Astrocyte (in vitro differentiated cells and primary cell): ENCODE measurements at places on chromosomes 12 and 14.
A peak's percentile ranks its signal among the peaks of the same experiment; 100 is the strongest.

DNA sequence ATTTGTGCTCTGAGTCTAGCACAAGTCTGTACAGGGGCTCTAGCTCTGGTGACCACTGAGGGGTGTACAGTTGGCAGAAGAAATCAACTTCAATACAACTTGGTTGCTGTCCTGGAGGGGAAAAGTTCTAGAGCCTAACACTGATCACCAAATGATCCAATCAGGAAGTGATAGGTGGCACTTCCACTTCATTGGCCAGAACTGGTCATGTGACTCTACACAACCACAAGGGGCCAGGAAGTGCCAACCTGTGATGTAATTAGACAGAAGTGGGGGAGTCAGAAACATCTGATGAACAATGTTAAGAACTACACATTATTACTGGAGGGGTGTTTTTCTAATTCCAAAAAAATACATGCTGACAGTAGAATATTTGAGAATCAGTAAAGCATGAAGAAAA lies 401.6 kb downstream of the VRK1 start:
- H3K27me3 ChIP-seq = no peaks in the 10 kb centered on the region
- DNase-seq = no peak
- H3K27ac ChIP-seq = no peak overlapping the region
- H3K4me1 ChIP-seq = no peaks in the 10 kb centered on the region

DNA sequence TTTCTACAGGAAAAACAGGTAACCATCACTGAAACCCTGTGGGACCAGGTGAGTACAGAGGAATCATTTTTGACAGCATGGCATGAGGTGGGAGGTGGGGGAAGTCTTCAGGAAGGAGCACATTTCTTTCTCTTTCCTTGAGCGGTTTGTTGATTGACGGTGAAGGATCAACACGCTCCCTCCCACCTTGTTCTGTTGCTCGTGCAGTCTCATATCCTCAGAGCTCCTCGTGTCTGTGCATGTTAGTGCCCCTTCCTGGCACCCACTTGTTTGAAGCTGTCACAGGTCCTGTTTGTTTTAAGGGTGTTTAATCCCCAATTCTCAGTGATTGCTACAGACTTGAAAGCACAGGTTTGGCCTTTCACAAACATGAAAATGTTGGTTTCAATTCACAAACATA lies 4.4 kb downstream of the C12orf54 start:
- H3K4me1 ChIP-seq = no peaks in the 10 kb centered on the region
- no peak overlapping the region for H3K4me3 ChIP-seq
- no peaks in the 10 kb centered on the region for H3K27me3 ChIP-seq
- H3K27ac ChIP-seq = no peak overlapping the region
- no peaks in the 10 kb centered on the region for H3K36me3 ChIP-seq

GRCh38 chr12:112900298-112901145 lies 6.2 kb upstream of the OAS1 start:
- DNase-seq = peak; percentile 4
- H3K27me3 ChIP-seq = no peaks in the 10 kb centered on the region
- no peak overlapping the region for H3K27ac ChIP-seq
- no peaks in the 10 kb centered on the region for H3K4me1 ChIP-seq

GRCh38 chr12:88408823-88409222 lies 171.4 kb downstream of the KITLG start:
- no peak overlapping the region for H3K27ac ChIP-seq
- H3K36me3 ChIP-seq = no peaks in the 10 kb centered on the region
- no peak overlapping the region for H3K4me3 ChIP-seq
- no peak for DNase-seq
- no peaks in the 10 kb centered on the region for H3K27me3 ChIP-seq

DNA sequence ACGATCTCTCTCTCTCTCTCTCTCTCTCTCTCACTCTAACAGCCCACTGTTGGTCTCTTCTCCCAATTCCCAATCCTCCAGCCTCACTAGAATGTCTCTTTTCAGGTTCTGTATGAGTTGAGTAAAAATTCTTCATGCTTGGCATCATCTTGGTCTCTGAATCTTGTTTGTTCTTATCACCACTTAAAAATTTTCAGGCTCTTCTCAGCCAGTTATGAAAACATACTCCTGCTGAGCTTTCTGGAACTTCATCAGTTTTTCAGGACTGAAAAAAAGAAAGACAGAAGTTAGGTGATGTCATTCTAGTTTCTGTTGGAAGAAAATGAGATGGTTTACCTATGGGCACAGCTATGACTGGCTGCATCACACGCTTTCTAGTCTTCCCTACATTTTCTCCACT lies 11.5 kb upstream of the IL22 start:
- peak overlapping the region; percentile 88 for H3K27ac ChIP-seq
- H3K27me3 ChIP-seq = no peaks in the 10 kb centered on the region
- H3K4me1 ChIP-seq = peaks cover 11% of the 10 kb centered on the region
- peak overlapping the region; percentile 7 for H3K4me3 ChIP-seq
- no peaks in the 10 kb centered on the region for H3K36me3 ChIP-seq
- peak; percentile 84 for DNase-seq

- no peak overlapping the region for H3K4me3 ChIP-seq
- H3K36me3 ChIP-seq = no peaks in the 10 kb centered on the region
- DNase-seq = peak; percentile 40
- no peak overlapping the region for H3K27ac ChIP-seq
- H3K27me3 ChIP-seq = no peaks in the 10 kb centered on the region
These were observed 31.4 kb downstream of the TMEM233 start for GRCh38 chr12:119624966-119625365.

DNA sequence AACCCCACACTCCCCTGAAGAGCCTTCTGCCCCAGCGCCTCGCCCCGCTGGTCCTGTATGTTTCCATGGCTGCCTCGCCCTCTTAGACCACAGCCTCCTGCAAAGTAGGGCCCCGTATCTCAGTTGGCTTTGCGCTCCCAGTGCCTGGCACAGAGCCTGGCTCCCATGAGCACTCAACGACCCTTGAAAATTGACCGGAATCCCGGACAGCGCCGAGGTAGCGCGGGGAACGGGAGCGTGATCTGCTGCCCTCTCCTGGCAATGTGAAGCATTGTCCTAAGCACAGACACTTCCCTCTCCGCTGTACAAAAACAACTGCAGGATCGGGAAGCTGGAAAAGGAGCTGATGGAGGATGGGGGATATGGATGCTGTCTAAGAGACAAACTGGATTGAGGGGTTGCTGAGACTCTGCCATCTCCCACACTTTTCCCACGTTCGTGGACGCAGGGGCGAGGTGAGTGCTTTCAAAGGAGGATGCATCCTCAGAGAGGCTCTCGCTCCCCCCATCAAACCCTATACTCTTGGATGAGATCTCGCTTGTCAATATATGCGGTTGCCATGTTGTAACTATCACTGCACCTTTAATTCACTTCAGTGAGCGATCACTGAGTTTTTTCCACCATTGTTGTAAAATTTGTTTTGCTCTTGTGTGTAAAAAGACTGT lies 10.7 kb upstream of the FKBP4 start:
- no peaks in the 10 kb centered on the region for H3K36me3 ChIP-seq
- peaks cover 6% of the 10 kb centered on the region for H3K4me1 ChIP-seq
- no peak overlapping the region for H3K27ac ChIP-seq

DNA sequence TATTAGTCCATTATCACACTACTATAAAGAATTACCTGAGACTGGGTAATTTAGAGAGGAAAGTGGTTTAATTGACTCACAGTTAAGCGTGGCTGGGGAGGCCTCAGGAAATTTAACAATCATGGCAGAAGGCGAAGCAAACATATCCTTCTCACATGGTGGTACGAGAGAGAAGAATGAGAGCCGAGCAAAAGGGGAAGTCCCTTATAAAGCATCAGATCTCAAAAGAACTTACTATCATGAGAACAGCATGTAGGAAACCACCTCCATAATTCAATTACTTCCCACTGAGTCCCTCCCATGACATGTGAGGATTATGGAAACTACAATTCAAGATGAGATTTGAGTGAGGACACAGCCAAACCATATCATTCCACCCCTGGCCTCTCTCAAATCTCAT lies 422.6 kb downstream of the MDGA2 start:
- no peak overlapping the region for H3K4me3 ChIP-seq
- no peak for DNase-seq
- no peaks in the 10 kb centered on the region for H3K27me3 ChIP-seq
- H3K4me1 ChIP-seq = no peaks in the 10 kb centered on the region
- no peak overlapping the region for H3K27ac ChIP-seq

DNA sequence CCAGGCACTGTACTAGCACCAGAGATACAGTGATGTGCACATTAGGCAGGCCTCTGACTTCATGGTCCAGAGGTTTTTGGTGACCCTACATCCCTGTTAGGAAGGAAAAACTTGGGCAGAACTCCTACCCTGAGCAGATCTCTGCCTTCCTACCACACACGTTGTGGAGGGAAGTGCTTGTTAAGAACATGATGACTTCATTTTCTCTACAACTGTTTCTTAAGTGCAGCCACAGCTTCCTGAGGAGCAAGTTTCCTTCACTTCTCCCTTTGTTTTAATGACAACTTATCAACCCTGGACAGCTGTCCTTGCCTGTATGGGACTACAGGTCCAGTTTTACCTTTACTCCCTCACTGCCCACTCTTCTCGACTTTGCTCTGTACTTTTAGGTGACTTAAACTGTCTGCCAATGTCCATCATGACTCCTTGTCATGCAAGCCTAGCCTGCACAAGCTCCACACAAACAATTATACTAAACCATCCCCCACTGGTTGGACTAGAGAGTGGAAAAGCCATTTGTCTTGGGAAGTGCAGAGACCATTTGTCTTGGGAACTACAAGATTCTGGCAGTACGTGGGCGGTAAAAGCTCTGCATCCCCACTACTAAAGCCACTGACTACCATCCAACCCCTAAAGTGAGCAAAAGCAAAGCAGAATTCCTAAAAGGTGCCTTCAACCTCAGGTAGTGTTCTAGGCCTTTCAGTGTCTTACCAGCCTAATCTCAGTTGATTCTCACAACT lies 359.8 kb downstream of the EGLN3 start:
- H3K27me3 ChIP-seq = no peaks in the 10 kb centered on the region
- no peak overlapping the region for H3K27ac ChIP-seq
- no peak overlapping the region for H3K4me3 ChIP-seq
- peaks cover 18% of the 10 kb centered on the region for H3K4me1 ChIP-seq

GRCh38 chr12:48285751-48286650 lies 64.7 kb downstream of the ZNF641 start:
- H3K27me3 ChIP-seq = no peaks in the 10 kb centered on the region
- DNase-seq = no peak
- no peaks in the 10 kb centered on the region for H3K4me1 ChIP-seq
- H3K27ac ChIP-seq = no peak overlapping the region
- no peaks in the 10 kb centered on the region for H3K36me3 ChIP-seq

GRCh38 chr12:3199551-3200031 lies 122.4 kb downstream of the TSPAN9 start:
- peak; percentile 36 for DNase-seq
- H3K27ac ChIP-seq = no peak overlapping the region
- peaks cover 25% of the 10 kb centered on the region for H3K4me1 ChIP-seq
- peaks cover 17% of the 10 kb centered on the region for H3K27me3 ChIP-seq
- peak overlapping the region; percentile 62 for H3K4me3 ChIP-seq
- no peaks in the 10 kb centered on the region for H3K36me3 ChIP-seq

- no peak overlapping the region for H3K27ac ChIP-seq
- H3K27me3 ChIP-seq = no peaks in the 10 kb centered on the region
- peaks cover 10% of the 10 kb centered on the region for H3K4me1 ChIP-seq
- H3K4me3 ChIP-seq = no peak overlapping the region
- DNase-seq = peak; percentile 27
These were observed 67.4 kb upstream of the SLC38A2 start for GRCh38 chr12:46439793-46440511.

- H3K4me1 ChIP-seq = no peaks in the 10 kb centered on the region
- no peak overlapping the region for H3K27ac ChIP-seq
- H3K36me3 ChIP-seq = no peaks in the 10 kb centered on the region
- no peak overlapping the region for H3K4me3 ChIP-seq
- no peaks in the 10 kb centered on the region for H3K27me3 ChIP-seq
These were observed 414.0 kb downstream of the SOX5 start for GRCh38 chr12:23535441-23535840.

DNA sequence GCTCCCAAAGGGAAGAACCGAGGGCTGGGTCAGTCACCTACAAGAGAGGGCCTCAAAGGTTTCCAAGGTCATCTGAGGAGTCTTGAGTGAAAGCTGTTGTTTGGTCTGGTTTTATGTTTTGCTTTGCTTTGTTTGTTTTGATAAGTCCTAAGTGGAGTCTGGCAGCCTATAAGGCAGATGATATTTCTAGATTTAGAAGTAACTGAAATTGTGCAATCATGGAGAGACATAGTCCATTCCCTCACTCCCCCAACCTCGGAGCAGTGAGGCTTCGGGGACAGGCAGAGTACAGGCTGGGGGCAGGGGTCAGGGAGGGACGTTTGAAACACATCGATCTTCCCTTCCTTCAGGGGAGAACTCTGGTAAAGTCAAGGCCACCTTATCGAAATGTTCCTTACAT lies 42.3 kb downstream of the TTC9 start:
- DNase-seq = no peak
- no peaks in the 10 kb centered on the region for H3K27me3 ChIP-seq
- no peak overlapping the region for H3K4me3 ChIP-seq
- H3K4me1 ChIP-seq = no peaks in the 10 kb centered on the region
- H3K27ac ChIP-seq = no peak overlapping the region

DNA sequence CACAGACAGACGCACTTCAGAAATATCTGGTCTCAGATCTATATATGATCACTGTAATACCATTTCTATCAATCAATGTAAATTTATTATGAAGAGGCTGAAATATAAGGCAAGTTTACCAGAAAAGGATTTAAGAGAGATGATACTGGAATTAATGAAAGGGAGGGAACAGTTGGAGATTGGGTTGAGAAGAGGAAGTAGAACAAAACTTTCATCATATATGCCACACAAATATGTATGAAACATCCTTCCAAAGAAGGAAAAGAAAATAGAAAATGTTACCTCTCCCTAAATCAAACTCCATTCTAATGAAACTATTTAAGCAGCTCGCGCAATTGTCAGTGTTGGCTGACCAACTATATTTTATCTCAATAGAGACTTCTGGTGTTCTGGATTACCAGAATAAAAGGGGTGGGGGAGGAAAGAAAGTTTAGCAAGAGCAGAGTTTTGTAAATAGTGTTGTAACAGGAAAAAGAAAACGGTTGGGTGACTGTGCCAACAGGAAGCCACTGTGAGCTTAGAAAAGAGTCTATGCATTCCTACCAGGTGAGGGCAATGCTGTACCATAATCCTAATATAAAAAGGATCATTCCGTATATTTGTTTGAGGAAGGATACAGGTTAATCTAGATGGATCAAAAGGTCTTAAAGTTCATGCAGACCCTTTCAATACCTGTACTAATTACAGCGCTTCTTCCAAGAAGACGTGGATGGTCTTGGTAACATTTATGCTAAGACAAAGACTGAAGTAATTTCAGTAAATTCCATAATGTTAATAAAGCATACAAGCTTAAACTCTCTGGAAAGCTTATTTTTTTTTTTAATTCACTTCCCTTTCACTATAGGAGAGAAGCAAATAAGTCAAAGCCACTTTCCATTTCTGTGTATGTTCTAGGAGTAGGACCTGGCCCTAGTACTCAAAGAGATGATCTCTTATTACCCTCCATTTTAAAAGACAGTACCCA lies 14.5 kb upstream of the LLPH start:
- peak; percentile 31 for DNase-seq
- no peak overlapping the region for H3K4me3 ChIP-seq
- H3K4me1 ChIP-seq = no peaks in the 10 kb centered on the region
- peaks cover 2% of the 10 kb centered on the region for H3K36me3 ChIP-seq
- no peaks in the 10 kb centered on the region for H3K27me3 ChIP-seq

GRCh38 chr14:59195912-59196311 lies 7.4 kb downstream of the DAAM1 start:
- DNase-seq = no peak
- no peak overlapping the region for H3K27ac ChIP-seq
- H3K27me3 ChIP-seq = no peaks in the 10 kb centered on the region
- H3K4me1 ChIP-seq = no peaks in the 10 kb centered on the region

- H3K4me1 ChIP-seq = no peaks in the 10 kb centered on the region
- H3K27me3 ChIP-seq = no peaks in the 10 kb centered on the region
- H3K4me3 ChIP-seq = no peak overlapping the region
- H3K27ac ChIP-seq = no peak overlapping the region
- no peaks in the 10 kb centered on the region for H3K36me3 ChIP-seq
These were observed 404.9 kb upstream of the TMPO start for GRCh38 chr12:98110536-98110935.
